ENCODE measurements at places on chromosomes 12 and 14.

DNA sequence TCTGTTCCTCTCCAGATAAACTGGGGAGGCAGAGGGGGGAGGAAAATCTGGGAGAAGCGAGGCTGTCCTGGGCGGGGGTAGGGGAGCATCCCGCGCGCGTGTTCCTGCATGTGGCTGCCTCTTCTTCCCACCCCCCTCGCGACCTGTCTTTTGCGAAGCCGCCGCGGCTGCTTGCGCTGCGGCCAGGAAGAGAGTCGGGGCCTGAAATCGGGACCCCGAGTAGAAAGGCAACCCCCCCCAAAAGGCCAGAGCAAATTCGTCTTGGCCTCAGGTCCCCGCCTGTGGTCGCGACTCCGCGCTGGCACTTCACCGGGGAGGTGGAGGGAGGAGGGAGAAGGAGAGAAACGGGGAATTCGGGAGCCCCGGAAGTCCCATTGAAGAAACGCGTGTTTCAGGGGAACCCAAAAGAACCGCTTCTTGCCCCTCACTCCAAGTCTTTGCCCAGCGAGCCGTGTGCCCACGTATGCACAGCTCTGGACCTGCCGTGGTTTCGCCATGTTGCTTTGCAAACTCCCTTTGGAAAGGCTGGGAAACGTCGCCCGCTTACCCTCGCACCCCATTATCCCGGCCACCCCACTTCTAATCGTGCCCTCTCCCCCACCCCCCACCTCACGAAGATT is 944 bp downstream of the CCND2 start:
- no peak for DNase-seq

GRCh38 chr14:41642367-41642766 is 35.7 kb downstream of the LRFN5 start:
- DNase-seq: no peak

DNA sequence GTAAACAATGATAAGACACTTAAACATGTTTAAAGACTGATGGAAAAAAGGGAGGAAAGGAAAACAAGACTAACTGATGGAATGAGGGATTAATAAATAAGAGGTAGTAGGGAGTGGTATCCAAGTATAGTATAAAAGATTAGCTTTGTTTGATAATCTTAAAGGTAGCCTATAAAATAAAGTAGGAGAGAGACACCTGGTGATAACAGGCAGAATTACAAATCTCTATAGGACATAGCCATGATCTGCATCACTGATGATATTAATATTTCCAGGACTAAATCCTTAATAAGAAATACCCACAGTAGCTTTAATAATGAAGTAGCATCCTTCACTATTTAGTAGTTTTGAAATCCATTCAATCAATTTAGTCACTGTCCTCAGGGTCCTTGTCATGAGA is 30.4 kb downstream of the DLGAP5 start:
- DNase-seq: no peak

GRCh38 chr14:31018057-31018645 is 7.3 kb upstream of the AP4S1 start:
- DNase-seq: no peak

GRCh38 chr12:29717540-29718100 is 66.1 kb downstream of the TMTC1 start:
- DNase-seq: no peak
